ENCODE measurements at places on chromosomes 7 and 10.

DNA sequence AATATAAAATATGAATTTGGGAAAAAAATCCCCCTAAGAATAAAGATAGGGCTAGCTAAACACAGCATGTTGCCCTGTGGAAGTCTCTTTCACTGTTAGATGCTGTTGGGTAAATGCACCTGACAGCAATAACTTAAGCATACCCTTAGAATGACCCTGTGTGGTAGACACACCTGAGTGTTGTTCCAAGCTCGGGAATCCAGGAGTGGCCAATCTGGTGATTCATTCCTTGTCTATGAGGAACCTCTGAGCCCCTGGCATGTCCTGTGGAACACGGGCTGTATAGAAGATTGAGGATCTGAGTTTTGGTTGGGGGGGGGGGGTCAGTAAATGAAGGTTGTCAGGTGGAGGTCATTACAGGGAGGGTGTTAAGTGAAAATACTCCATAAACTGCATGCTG lies 730.0 kb upstream of the IGFBP3 start:
- no peak for DNase-seq

DNA sequence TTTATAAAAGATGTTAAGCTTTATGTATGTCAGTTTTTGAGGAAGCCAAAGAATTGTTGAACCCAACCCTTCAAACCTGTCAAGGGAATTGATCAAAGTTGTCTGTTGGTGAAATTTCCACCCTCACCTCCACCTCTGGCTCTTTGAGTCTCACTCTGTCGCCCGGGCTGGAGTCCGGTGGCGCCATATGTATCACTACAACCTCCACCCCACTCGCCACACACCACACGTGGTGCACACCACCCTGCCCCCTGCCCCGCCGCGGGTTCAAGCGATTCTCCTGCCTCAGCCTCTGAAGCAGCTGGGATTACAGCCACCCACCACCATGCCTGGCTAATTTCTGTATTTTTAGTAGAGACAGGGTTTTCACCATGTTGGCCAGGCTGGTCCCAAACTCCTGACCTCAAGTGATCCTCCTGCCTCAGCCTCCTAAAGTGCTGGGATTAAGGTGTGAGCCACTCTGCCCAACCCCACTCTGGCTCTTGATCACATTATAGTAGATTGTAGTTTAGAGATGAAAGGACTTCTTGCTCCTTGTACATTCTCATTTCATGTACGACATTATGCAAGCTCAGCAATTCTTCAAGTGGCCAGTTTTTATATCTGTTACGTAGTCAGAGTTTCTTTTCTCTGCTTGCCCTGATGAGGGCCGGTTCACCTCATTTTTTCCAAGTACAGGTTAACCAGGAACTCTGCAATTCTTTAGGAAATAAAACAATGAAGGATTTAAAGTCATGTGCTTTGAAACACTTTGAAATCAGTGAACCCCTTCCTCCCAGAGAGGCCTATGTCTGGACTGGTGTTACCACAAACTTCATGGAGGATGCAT lies 7.0 kb downstream of the BAMBI start:
- DNase-seq = no peak

GRCh38 chr10:116000151-116000842 lies 272.7 kb downstream of the GFRA1 start:
- no peak for DNase-seq

DNA sequence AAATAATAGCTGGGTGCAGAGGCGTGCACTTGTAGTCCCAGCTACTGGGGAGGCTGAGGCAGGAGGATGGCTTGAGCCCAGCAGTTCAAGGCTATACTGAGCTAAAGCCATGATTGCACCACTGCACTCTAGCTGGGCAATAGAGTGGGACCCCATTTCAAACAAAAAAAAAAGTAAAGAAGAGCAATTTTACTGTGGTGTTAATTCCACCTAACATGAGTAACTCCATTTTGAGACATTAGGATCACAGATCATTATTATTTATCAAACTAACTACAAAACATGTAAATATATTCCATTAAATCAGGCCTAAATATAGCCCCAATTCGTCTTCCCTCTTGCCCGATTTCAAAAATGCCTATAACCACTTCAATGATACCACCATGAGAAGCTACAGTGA lies 104.8 kb upstream of the TRIM24 start:
- no peak for DNase-seq

DNA sequence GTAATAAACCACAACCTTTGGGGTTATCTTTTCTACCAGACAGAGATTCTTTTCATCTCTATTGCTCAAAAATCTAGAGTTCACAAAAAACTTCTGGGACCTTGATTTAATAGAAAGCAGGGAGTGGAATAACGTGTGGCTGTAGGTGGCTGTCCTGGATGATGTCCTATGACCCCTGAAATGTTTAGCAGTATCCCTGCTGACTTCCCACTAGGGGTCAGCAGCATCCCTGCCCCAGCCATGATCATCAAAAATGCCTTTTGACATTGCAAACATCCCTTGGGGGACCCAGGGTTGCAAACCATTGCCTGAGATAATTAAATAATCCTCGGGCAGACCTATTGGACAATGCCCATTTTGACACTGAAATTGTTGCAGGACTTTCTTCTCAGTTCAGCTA lies 177.1 kb downstream of the USP6NL start:
- DNase-seq = no peak

- DNase-seq = no peak
Observed at GRCh38 chr7:16089801-16090200, 331.5 kb downstream of the CRPPA start.

GRCh38 chr10:130053561-130053960 lies 57.1 kb downstream of the C10orf143 start:
- no peak for DNase-seq

- no peak for DNase-seq
Observed at GRCh38 chr7:127652333-127653248, 597 bp downstream of the SND1 start.

GRCh38 chr7:36119005-36119706 lies 33.9 kb upstream of the EEPD1 start:
- DNase-seq = no peak

- no peak for DNase-seq
Observed at GRCh38 chr7:106072715-106073091, 39.4 kb downstream of the SYPL1 start.

DNA sequence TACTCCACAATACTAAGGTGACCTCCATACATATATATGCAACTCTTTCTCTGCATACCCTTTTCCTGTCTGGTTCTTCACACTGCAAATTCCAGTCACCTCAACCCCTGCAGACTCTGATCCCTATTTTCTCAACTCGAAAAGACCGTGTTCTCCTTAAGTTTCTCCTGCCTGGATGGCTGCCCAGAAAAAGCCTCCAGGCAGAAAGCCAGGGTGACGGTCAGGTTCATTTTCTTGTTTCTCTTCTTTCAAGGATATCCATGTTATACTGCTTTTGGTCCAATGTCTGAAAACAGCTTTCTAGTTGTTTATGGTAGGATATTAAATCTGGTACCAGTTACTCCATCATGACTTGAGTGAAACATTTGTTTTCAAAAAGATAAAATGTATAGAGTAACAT lies 267.8 kb upstream of the MYO3A start:
- no peak for DNase-seq

DNA sequence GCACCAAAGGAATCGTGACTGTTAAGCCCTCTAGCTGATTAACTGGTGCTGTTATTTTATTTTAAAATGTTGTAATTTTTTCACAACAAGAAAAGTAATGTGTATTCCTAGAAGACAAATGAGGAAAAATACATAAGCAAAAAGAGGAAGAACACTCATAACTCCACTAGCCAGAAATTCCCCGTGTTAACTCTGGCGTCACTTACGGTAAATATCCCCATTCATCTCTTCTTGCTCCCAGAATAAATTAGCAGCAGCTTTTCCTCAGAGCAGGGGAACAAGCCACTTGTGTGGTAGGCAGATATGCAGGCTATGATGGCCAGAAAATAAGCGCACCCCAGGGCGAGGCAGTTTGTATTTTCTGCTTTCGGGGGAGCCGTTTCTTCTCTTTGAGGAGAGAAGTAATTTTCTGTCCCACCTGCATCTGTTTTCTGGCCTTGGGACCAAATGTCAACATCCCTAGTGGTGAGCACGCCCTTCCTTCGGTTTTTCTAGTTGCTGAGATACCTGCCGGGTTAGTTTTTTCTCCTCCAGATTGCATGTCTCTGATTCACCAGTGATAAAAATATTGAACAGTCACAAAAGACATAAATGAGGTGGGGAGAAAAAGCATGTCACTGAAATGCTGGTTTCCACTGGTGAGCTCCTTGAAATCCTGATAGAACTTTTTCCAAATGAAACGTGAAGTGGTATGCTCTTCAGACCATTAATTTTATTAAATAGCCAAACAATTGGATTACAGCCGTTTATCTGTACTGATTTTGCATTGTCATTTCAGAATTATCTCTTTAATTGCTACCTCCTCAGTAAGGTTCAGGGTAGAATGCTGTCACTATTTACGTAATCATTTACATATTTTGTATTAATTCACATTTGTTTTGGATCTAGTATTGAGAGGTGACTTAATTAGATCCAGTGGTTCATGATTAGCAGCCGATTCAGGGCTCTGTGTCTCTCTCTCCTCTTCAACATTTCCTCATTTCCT lies 268.1 kb downstream of the CAMK1D start:
- DNase-seq = no peak

GRCh38 chr10:32906595-32906994 lies 51.4 kb downstream of the ITGB1 start:
- DNase-seq = no peak

DNA sequence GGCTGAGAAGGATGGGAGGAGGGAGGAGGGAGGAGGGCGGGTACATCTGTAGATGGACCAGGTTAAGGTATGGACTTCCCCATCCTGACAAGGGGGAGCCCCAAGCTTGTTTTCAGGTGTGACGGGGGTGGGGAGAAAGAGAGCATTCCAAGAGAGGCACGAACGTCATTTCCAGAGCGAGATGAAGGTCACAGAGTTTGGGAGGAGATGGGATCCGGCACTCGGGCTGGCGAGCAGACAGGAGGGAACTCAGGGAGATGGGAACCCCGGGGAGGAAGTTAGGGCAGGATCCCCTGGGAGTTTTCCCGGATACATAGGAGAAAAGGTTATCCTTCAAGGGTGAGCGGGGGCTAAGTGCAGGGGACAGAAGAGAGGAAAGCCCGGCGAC lies 118.8 kb downstream of the CUX1 start:
- no peak for DNase-seq

DNA sequence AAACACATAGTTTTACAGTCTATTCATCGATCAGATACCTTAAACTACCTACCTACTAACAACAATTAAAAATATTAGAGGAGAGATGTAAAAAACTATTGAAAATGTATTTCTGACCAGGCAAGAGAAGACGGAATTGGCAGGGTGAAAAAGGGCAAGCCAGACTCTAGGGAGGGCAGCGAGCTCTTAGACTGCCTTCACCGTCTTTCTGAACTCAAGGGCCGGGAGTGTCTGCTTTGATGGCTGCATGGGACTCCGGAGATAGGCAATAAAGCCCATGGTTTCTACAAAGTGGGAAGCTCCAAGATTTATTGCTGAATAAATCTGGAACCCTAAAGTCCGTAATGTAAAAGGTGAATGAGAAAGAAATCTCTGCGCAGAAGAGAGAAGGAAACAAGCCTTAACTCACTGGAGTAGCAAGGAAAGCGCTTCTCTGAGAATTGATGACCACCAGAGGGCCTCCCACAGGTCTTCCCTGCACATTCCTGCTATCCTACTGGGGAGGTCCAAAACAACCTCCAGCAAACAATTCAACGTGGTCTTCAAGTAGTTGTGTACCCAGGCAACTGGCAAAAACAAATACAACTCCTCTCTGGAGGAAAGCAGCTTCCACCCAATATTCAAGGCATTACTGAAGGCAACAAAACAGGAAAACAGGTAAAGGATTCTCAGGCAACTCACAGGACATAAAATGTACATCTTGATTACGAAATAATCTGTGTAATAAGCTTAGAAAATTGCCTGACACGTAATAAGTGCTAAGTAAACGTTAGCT lies 181.3 kb downstream of the SDK1 start:
- DNase-seq = no peak
